ENCODE measurements at places on chromosomes 7 and 10.

GRCh38 chr10:80136134-80136571 lies 3.6 kb downstream of the PLAC9 start:
- no peak for DNase-seq

DNA sequence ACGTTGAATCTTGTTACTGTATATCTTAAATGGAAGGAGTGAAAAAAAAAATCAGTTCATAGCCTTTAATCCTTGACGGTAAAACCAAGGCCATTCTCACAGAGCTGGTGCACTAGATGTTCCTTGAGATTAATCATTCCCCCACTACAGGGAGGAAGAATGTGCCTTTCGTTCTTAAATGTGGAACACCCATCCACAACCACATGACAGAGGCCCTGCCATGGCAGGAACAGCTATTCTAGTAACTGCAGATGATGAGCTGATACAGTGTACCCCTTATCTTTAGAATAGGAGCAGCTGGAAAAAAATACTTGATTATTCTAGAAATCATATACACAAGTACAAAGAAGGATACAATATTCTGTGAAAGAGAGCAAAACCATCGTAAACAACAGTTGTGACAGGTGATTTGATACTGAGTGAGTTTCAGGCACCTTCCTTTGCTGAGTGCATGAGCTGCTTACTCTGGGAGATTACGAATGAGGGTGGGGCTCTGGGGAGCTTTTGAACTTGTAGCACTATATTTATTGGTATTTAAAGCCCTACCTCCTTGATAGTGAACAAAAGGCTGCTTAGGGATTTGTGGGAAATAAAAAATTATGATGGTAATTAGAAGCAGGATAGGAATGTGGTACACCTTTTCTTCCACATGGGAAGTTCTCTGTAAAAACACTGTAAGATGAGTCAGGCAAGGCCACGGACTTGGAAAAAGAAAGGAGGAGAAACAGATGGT lies 244.4 kb upstream of the SLC26A5 start:
- no peak for DNase-seq

DNA sequence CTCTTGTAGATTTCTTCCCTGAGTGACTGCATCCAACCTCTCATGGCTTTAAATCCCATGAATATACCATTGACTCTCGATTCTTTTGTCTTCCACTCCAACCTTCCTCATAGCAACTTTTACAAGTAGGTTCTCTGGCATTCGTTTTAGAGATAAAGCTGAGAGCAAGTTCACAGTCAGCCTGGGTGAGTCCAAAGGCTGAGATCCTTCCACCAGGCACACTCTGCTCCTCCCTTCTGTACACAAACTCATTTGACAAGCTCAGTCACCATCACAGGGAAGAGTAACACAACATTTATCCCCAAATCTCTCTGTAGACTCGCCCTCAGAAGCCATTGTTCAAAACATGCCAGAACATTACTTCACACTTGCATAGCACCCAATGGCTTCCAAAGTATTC lies 10.9 kb downstream of the CTTNBP2 start:
- no peak for DNase-seq

- no peak for DNase-seq
Observed at GRCh38 chr7:77757589-77757988, 40.6 kb downstream of the TMEM60 start.

GRCh38 chr7:94888551-94888950 lies 18.8 kb upstream of the PPP1R9A start:
- DNase-seq = no peak

Data from NT2/D1 (cell line).